ENCODE measurements at places on chromosomes 7 and 10.

DNA sequence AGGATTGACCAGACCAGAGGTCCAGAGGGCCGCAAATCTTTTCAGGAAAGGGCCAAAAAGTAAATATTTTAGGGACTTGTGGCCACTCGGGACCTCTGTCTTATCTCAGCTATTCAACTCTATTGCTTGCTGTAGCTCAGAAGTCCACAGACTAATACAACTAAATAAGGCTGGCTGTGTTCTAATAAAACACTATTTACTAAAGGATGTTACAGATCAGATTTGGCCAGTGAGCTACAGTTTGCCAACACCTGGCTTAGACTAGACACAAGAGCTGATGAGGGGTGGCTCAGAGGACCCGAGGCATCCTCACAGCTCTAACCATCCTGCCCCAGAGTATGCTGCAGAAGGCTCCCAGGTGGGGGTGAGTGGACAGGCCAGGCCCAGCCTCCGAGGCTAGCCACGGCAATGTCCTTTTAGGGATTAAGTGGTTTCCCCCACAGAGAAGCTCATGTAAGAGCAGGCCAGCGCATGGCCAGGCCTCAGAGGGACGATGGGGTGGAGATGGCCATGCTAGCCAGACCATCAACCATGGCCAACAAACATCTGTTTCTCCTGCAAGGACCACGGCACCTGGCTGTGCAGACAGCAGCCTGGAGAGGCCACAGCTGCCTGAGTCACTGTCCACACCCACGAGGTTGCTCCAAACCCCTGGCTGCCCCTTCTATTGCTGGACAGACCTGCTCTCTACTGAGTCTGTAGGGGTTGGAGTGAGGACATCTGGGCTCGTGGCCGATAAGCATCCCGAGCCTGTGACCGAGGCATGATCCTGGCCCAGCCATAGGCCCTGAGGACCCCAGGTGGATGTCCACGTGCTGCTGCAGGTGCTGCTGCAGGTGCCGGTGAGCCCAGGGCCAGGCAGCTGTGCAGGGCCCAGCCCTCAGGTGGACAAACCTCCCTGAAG, 76.5 kb downstream of the AFAP1L2 start:
- no peak for DNase-seq

DNA sequence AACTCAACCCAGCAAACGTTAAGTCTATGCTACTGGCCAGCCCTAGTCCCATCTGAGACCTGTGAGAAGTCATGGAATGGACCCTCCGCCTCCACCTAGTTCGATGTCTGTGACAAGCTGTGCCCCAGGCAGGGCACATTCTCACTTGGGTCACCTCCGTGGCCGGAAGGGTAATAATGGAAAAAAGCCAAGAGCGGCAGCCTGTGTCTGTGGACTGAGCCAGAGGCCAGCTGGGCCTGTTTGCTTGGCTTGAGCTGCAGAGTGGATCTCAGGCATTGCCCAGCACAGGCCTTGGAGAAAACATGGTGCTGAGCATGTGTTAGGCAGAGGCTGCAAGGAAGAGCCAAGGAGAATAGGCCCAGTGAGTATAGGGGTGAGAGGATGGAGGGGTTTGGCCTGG, 97.8 kb downstream of the GALNT17 start:
- DNase-seq, result no peak

GRCh38 chr10:60367024-60367423, 22.7 kb downstream of the ANK3 start:
- DNase-seq, result no peak

GRCh38 chr7:50921114-50921813, 138.6 kb upstream of the GRB10 start:
- no peak for DNase-seq

GRCh38 chr10:1061930-1062774, 6.0 kb downstream of the WDR37 start:
- DNase-seq, result no peak

DNA sequence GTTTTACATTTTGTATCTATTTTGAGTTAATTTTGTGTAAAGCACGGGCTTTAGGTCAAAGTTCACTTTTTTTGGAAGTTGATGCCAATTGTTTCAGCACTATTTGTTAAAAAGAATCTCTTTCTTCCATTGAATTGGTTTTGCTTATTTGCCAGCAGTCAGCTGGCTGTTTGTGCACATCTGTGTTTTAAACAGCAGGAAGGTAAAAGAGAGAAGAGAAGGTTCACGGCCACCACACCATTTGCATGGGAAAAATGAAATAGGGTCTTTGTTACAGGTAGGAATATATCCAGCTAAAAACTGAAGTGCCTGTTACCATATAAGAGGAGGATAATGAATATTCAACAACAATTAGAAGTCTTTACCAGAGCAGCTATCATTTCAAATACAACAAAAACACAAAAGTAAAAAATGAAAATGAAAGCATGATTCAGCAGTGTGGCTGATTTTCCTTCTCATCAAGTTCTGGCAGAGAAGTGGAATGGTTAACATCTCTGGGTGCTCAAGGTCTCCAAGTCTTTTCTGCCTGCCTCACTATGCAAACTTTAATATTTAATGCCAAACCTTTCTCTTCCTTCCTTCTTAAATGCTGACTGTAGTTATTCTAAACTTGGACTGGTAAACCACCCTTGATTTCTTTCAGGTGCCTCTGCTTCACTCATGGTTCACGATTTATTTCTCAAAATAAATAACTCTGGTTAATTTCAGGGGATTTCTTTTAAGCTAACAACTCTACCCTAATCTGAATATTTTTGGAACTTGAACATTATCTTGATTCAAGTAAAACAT, 841.5 kb downstream of the GRM8 start:
- no peak for DNase-seq

DNA sequence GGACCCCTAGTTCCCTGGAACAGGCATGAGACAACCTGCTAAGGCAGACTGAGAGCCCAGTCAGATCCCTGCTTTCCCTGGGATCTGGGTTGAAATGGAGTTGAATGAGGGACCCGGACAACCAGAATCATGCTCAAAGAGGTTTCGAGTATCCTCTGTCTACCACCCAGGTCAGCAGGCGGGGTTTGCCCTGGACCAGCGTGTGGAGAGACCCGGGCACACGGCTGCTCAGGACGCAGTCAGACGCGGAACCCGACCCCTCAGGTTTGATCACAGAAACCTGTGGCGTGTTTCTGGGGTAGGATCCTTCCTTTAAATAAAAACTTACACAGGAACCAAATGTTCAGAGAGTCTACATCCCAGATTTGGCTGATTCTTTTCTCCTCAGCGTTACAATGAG, 330.6 kb downstream of the PTPRN2 start:
- DNase-seq, result no peak

DNA sequence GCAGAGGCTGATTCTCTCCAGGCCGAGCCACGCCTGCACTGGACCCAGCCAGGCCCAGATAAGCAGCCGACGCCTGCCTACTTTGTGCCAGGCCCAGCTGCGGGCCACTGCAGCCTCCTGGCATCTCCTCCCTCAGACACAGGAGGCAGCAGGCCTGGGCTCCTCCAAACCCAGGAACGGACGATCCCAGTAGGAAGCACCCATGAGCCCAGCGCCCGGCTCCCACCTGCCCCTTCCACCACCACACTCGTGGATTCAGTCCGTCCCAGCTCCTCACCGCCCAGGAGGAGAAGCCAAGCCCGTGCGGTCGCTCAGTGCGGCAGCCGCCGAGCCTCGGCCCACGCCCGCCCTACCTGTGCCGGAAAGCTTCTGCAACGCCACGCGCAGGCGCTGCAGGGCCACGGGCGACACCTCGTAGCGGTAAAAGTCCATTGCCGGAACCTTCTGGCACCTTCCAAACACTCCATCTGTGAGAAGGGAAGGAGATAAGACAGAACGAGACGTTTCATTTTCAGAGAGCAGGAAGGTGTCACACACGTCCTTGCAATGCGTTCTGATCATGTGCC, 271.1 kb downstream of the PTPRN2 start:
- no peak for DNase-seq

- no peak for DNase-seq
These were observed 5.5 kb downstream of the PPA1 start for GRCh38 chr10:70227548-70228320.

DNA sequence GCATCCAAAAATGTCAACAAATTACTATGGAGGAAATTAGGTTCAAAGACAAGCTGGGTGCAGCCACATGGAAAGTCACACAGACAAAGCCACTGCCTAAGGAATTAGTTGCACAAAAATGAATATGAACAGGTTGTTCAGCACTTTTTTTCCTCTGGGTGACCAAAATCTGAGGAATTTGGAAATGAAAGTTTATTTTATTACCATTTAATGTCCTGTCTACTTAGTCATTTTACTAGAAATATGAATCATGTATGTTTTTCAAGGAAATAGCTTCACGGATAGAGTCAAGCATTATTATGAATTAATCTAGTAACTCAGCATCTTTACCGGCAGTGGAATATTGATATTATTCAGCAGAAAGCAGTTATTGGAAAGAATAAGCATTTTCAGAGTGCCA, 106.3 kb downstream of the ANK3 start:
- DNase-seq, result no peak

GRCh38 chr7:135205850-135206249, 5.5 kb downstream of the WDR91 start:
- DNase-seq, result no peak

DNA sequence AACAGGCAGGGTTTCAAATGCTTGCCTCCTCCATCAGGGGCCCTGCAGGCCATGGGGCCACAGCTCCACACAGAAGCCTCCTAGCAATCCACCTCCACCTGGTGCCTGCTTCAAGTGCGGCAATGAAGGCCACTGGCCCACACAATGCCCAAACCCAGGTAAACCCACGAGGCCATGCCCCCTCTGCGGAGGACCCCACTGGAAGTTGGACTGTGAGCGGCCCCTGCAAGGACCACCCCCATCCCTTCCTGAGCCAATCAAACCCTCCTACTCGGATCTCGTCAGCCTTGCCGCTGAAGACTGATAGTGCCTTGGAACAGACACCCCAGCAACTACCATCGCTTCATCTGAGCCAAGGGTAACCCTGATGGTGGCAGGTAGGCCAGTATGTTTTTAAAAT, 63.1 kb downstream of the LRRC17 start:
- no peak for DNase-seq

GRCh38 chr7:103989785-103990767, 618 bp upstream of the RELN start:
- no peak for DNase-seq

DNA sequence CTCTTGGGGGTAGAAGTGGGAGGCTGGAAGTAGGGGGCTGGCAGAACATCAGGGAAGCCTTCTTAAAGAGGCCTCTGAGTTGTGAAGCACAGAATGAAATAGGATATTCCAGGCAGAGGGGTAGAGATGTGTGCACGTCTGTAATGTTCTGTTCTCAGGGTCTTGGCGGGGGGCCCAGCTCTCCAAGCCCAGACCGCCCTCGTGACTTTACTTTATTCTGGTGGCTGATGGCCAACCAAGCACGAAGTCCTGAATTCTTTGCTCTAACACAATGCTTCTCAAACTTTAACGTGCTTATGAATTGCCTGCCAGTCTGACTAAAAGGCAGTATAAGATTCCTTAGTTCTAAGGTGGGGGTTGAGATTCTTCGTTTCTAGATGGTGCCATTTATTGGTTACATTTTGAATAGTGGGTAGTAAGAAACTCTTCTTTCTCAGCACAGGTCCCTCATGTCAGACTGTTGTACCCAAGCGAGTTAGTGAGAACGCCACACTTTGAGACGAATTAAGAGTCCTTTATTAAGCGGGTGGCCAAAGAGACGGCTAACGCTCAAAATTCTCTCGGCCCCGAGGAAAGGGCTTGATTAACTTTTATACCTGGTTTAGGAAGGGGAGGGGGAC, 8.2 kb downstream of the PRXL2A start:
- no peak for DNase-seq

DNA sequence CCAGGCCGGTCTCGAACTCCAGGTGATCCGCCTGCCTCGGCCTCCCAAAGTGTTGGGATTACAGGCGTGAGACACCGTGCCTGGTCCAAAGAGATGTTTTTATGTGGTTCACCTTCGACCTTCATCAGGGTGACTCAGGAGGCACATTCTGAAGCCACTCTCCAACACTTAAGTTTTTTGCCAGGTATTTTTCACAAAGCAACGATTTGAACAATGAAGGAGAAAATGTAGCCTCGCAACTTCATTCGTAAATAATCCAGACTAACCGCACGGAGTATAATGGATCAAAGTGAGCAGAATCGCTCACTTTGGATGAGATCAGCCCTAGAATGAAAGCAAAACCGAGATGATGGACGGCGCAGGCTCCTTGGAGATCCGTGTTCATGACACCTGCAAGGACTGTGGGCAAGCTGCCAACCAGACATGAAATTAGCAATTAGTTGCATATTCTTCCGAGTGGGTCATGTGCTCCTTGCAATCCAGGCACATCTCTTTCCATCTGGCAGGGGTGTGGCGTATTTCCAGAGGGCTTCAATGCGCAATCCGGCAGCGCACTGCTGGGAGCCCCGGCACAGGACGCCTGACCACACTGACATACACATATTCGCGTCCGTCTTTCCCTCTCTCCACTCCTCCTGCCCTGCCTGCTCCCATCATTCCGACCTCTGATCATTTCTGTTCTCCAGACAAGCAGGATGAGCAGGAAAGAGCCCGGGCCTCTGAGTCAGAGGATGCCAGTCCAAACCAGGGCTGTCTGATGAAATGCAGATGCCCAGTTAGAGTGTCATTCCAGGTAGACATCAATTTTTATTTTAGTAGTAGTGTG, 148.4 kb downstream of the KLF6 start:
- DNase-seq, result no peak

- DNase-seq, result no peak
These were observed 9.9 kb downstream of the CCDC126 start for GRCh38 chr7:23607130-23607529.

GRCh38 chr7:127738859-127739258, 86.9 kb downstream of the SND1 start:
- no peak for DNase-seq

DNA sequence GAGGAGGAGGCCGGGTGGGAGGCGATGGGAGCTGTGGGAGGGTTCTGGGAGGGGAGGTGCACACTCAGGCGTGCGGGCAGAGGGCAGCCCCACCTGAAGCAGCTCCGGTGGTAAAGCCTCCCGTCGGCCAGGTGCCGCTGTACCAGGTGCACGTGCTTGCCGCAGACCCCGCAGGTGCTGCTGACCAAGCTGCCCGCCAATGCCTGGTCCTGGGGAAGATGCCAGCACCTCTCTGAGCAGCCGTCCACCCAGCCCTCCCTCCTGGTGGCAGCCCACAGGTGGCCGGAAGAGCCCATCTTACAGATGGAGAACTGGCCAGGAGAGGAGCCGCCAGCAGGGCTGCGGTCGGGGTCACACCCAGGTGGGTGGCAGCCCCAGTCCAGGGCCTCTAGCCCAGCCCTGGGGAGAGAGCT, 12.6 kb downstream of the MICALL2 start:
- no peak for DNase-seq

DNA sequence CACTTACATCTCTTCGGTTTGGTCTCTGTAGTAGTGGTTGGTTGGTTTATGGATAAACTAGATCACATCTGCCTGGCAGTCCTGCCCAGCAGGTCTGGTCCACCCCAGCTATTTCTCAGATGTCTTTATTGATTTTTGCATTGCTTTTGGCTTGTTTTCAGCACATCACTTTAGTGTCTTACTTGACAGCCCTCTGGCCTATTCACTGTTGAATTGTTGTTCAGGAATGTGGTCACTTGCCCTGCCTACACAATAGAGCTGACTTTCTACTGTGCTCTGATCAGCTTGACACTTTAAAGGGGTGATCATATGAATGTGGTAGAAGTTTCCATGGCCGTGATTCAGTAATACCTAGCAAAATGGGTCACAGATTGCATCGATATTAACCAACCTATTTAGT, 719.2 kb upstream of the LRRN3 start:
- DNase-seq, result no peak

Data from iPS DF 19.7 (cell line).